ENCODE measurements at places on chromosomes 7 and 10.

- H3K27me3 ChIP-seq: no peaks in the 10 kb centered on the region
- H3K4me1 ChIP-seq: peaks cover 2% of the 10 kb centered on the region
- no peak overlapping the region for H3K27ac ChIP-seq
- DNase-seq: no peak
- H3K36me3 ChIP-seq: no peaks in the 10 kb centered on the region
Measured at GRCh38 chr7:84144935-84145334, 49.7 kb downstream of the SEMA3A start.

DNA sequence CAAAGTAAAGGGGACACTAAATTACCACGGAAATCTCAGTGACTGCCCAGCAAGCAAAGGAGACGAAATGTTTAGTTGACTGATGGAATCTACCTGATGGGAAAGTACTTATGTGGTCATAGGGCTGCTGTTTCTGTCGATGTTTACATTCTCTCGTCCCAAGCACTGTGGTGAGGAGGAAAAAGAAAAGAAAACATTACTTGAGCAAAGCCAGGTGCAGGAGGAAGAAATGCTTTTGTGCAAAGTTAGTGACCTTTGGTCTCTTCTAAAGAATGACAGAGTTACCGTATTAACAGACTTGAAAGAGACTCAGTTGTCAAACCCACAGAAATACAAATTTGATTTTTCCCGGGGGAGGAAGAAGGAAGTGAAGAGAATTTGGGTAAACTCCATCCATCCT, 43.3 kb upstream of the FMC1 start:
- DNase-seq: no peak
- no peaks in the 10 kb centered on the region for H3K4me1 ChIP-seq
- no peaks in the 10 kb centered on the region for H3K27me3 ChIP-seq
- no peak overlapping the region for H3K27ac ChIP-seq
- no peak overlapping the region for H3K4me3 ChIP-seq

GRCh38 chr10:132714986-132715775, 70.8 kb downstream of the NKX6-2 start:
- no peak overlapping the region for H3K4me3 ChIP-seq
- H3K27ac ChIP-seq: no peak overlapping the region
- peaks cover 9% of the 10 kb centered on the region for H3K36me3 ChIP-seq
- H3K27me3 ChIP-seq: no peaks in the 10 kb centered on the region

DNA sequence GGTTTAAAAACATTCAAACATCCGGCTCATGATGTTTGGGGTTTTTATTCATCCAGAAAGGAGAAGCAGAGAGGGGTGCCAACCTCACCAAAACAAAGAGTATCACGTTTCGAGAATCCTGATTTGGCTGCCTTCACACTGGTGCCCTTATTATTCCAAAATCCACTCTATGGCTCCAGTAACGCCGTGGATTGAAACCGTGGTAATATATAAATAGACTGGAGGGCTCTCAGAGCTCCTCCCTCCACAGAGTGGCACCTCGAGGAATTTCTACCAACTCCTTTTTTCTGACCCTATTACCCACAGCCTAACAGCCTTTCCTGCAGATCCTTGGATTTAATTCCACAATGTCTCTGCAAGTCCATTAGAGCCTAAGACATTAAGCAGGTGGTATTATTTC, 353.6 kb downstream of the CRPPA start:
- no peak for DNase-seq
- no peaks in the 10 kb centered on the region for H3K4me1 ChIP-seq
- no peaks in the 10 kb centered on the region for H3K36me3 ChIP-seq
- H3K27me3 ChIP-seq: no peaks in the 10 kb centered on the region
- H3K27ac ChIP-seq: no peak overlapping the region

GRCh38 chr7:22235134-22235533, 121.8 kb downstream of the RAPGEF5 start:
- H3K36me3 ChIP-seq: no peaks in the 10 kb centered on the region
- H3K4me3 ChIP-seq: no peak overlapping the region
- DNase-seq: no peak
- no peak overlapping the region for H3K27ac ChIP-seq
- no peaks in the 10 kb centered on the region for H3K4me1 ChIP-seq

GRCh38 chr10:13238271-13239077, 4.3 kb upstream of the UCMA start:
- H3K4me3 ChIP-seq: no peak overlapping the region
- no peak for DNase-seq
- H3K27me3 ChIP-seq: peaks cover 7% of the 10 kb centered on the region
- no peaks in the 10 kb centered on the region for H3K4me1 ChIP-seq
- no peak overlapping the region for H3K27ac ChIP-seq

GRCh38 chr10:85786401-85786899, 580.1 kb downstream of the GRID1 start:
- no peaks in the 10 kb centered on the region for H3K27me3 ChIP-seq
- no peak overlapping the region for H3K27ac ChIP-seq
- no peak overlapping the region for H3K4me3 ChIP-seq
- H3K36me3 ChIP-seq: no peaks in the 10 kb centered on the region
- DNase-seq: no peak

DNA sequence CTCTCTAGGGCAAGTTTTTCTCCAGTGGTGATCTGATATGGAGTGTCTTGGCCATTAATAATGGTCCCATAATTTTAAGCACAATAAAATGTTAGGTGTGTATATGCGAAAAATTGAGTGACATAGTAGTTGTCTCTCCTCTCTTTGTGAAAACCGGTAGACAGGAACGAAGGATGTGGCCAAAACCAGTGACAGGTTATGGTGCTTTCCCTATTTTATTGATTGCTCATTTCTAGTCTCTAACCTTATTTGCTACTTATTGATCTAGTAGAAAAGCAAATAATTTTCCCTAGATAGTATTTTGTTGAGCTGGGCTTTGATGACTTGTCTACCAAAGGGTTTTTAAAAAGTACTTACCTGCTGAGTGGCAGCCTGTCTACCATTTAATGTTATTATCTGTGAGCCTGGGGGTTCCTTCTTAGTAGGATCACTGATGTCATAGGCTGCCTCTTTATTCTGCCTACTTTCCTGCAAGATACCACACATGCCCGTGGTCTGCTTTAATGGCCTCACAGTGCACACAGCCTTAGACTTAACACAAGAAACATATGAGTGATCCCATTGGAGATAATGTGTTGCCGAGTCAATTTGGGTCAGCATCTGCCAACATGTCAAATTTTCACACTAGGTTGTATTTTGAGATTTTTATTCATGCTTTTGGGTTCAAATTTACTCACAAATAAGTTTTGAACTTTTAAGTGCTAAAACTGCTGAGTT, 100.0 kb downstream of the AUTS2 start:
- no peaks in the 10 kb centered on the region for H3K27me3 ChIP-seq
- DNase-seq: no peak
- H3K4me3 ChIP-seq: no peak overlapping the region

DNA sequence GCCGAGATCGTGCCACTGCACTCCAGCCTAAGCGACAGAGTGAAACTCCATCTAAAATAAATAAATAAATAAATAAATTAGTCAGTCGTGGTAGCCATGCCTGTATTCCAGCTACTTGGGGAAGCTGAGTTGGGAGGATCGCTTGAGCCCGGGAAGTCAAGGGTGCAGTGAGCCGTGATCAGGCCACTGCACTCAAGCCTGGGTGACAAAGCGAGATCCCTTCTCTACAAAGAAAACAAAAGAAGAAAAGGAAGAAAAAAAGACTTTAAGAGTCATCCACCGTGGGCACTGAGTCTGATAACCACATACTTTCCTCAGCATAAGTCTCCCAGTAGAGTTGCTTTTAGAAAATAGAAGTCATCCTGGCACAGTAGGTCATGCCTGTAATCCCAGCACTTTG, 2.6 kb downstream of the TMEM254 start:
- no peak overlapping the region for H3K27ac ChIP-seq
- H3K4me3 ChIP-seq: no peak overlapping the region
- no peak for DNase-seq
- H3K36me3 ChIP-seq: no peaks in the 10 kb centered on the region

DNA sequence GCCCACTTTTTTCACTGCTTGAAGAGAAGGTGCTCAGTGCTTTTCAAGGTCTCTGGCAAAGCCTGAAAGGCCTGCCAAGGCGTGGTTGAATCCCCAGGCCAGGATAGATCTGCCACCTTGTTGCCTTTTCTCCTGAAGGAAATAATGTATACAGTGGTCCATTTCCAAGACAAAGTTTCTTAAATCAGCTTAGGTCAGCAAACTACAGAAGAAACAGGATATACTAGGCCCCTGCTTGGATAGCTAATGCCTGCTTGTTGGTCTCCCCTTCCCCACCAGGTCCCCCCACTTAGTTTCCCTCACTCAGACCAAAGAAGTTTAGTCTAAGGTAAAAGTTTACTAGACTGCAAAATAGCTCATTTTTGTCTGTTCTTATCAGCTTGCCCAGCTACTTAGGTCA, 19.9 kb downstream of the COL17A1 start:
- H3K4me3 ChIP-seq: no peak overlapping the region
- peaks cover 34% of the 10 kb centered on the region for H3K27me3 ChIP-seq
- no peak for DNase-seq
- H3K27ac ChIP-seq: no peak overlapping the region
- H3K36me3 ChIP-seq: no peaks in the 10 kb centered on the region

GRCh38 chr7:135731-136645, 56.4 kb upstream of the FAM20C start:
- no peak overlapping the region for H3K4me3 ChIP-seq
- no peaks in the 10 kb centered on the region for H3K4me1 ChIP-seq
- no peaks in the 10 kb centered on the region for H3K36me3 ChIP-seq
- no peak overlapping the region for H3K27ac ChIP-seq
- no peak for DNase-seq

DNA sequence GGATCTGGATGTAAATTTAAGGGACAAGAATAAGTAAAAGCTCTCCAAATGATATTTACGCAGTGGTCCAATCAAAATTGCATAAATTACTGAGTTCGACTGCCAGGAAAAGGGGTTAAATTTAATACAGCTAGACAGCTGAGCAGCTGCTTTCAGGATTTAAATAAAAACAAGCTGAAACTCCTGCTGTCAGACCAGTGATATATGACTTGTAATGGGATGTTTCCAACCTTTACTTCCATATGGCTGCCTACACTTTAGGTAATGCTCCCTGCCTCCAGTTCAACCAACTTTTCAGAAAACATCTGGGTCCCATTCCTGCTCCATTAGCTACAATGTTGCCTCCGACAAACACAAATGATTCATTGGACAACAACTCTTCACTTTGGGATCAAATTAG, 326.3 kb upstream of the DGKB start:
- no peak for DNase-seq
- no peak overlapping the region for H3K27ac ChIP-seq
- H3K27me3 ChIP-seq: no peaks in the 10 kb centered on the region
- no peaks in the 10 kb centered on the region for H3K36me3 ChIP-seq
- no peaks in the 10 kb centered on the region for H3K4me1 ChIP-seq

DNA sequence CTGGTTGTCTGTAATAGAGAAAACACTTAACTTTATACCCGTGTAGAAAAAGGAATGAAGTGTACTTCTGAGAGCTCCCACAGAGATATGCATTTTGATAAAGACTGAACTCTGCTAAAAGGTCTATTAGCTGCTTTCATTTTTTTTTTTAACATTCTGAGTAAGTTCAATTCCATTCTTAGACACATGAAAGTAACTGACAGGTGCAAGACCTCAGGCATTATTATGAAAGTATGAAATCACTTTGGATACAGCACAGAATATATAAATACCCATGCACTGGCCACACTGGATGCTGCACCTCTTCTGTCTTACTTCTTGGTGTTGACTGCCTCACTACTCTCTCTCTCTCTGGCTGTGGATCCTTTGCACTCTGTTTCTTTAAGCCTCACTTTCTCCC, 46.2 kb downstream of the VWDE start:
- H3K27ac ChIP-seq: no peak overlapping the region
- no peak for DNase-seq
- H3K36me3 ChIP-seq: no peaks in the 10 kb centered on the region
- H3K4me3 ChIP-seq: no peak overlapping the region

GRCh38 chr10:26777686-26778085, 80.2 kb downstream of the PDSS1 start:
- H3K4me1 ChIP-seq: peaks cover 27% of the 10 kb centered on the region
- no peak for DNase-seq
- no peaks in the 10 kb centered on the region for H3K27me3 ChIP-seq
- peaks cover 10% of the 10 kb centered on the region for H3K36me3 ChIP-seq
- no peak overlapping the region for H3K27ac ChIP-seq

- no peak for DNase-seq
- peaks cover 42% of the 10 kb centered on the region for H3K36me3 ChIP-seq
- H3K4me3 ChIP-seq: no peak overlapping the region
- no peaks in the 10 kb centered on the region for H3K27me3 ChIP-seq
Measured at GRCh38 chr7:35820858-35821257, 20.0 kb downstream of the SEPTIN7 start.

DNA sequence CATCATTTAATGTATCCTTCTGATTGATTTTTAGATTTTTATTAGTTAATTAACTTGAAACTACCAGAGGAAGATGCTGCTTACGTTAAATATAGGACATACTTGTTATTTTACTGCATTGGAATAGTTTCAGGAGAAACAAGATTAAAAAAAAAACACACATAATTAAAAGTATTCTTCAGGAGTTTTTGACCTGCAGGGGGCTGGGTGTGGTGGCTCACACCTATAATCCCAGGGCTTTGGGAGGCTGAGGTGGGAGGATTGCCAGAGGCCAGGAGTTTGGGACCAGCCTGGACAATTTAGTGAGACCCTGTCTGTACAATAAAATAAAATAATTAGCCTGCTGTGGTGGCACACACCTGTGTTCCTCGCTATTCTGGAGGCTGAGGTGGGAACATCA, 10.7 kb downstream of the CBLL1 start:
- DNase-seq: no peak
- peaks cover 4% of the 10 kb centered on the region for H3K4me1 ChIP-seq
- no peak overlapping the region for H3K27ac ChIP-seq
- H3K36me3 ChIP-seq: peaks cover 60% of the 10 kb centered on the region
- H3K4me3 ChIP-seq: no peak overlapping the region

- no peaks in the 10 kb centered on the region for H3K4me1 ChIP-seq
- no peaks in the 10 kb centered on the region for H3K36me3 ChIP-seq
- H3K27me3 ChIP-seq: peaks cover under 1% of the 10 kb centered on the region
- no peak for DNase-seq
- H3K27ac ChIP-seq: no peak overlapping the region
- H3K4me3 ChIP-seq: no peak overlapping the region
Measured at GRCh38 chr10:71448146-71448545, 51.4 kb downstream of the CDH23 start.

GRCh38 chr7:94177441-94177840, 173.3 kb upstream of the BET1 start:
- no peak overlapping the region for H3K4me3 ChIP-seq
- no peaks in the 10 kb centered on the region for H3K4me1 ChIP-seq
- no peaks in the 10 kb centered on the region for H3K36me3 ChIP-seq
- DNase-seq: no peak

- no peaks in the 10 kb centered on the region for H3K27me3 ChIP-seq
- peaks cover 88% of the 10 kb centered on the region for H3K4me1 ChIP-seq
- H3K27ac ChIP-seq: peak overlapping the region; percentile 99
- peak; percentile 70 for DNase-seq
Measured at GRCh38 chr10:72320676-72321247, 34.0 kb downstream of the DNAJB12 start.

DNA sequence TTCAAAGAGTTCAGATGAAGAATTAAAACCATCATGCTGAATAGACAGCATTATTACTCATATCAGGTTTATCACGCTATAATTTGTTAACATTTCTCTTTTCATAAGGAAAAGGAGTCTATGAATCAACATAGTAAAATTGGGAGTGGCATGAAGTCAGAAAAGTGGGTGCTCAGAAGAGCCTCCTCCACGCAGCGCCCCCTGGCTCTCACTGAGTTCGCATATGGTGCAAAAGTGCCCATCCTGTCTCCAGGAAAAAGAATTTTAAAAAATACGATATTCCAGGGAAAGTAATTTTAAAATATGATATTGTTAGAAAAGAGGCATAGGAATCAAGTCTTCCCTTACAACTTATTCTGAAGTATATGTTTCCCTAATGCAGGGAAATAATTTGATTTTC, 176.3 kb upstream of the TCERG1L start:
- H3K27ac ChIP-seq: no peak overlapping the region
- no peak overlapping the region for H3K4me3 ChIP-seq
- no peak for DNase-seq
- H3K27me3 ChIP-seq: no peaks in the 10 kb centered on the region
- H3K36me3 ChIP-seq: no peaks in the 10 kb centered on the region
- no peaks in the 10 kb centered on the region for H3K4me1 ChIP-seq
